ENCODE measurements at places on chromosomes 6 and 20.
A peak's percentile ranks its signal among the peaks of the same experiment; 100 is the strongest.

- peak; percentile 47 for DNase-seq
These were observed 121.5 kb upstream of the NEDD9 start for GRCh38 chr6:11353921-11354389.

GRCh38 chr20:22490287-22491193, 93.8 kb downstream of the FOXA2 start:
- no peak for DNase-seq

DNA sequence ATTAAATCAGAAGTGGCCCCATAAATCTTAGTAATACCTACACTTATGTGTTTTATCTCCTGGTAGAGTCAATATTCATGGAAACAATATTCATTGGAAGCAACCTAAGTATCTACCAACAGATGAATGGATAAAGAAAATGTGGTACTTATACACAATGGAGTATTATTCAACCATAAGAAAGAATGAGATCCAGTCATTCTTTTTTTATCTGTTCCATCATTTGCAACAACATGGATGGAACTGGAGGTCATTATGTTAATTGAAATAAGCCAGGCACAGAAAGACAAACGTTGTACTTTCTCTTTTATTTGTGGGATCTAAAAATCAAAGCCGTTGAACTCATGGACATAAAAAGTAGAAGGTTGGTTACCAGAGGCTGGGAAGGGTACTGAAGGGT, 268.5 kb downstream of the ZFAND3 start:
- DNase-seq = no peak

- DNase-seq = no peak
These were observed 71.5 kb upstream of the B3GAT2 start for GRCh38 chr6:71028236-71028876.

DNA sequence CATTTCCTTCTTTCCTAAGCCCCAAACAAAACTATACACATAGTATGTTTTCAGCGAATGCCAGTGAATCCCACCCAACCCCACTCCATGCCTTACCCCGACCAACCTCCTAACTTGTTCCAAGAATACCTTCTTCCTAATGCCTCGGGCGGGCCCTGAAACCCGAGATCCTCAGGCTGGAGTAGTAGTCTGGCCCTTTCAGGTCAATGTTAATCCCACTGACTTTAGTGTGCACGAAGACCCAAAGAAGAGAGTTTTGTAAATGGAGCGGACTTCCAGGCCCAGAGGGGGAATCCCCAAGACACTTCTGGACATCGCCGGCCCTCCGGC, 394 bp downstream of the YIPF3 start:
- no peak for DNase-seq

DNA sequence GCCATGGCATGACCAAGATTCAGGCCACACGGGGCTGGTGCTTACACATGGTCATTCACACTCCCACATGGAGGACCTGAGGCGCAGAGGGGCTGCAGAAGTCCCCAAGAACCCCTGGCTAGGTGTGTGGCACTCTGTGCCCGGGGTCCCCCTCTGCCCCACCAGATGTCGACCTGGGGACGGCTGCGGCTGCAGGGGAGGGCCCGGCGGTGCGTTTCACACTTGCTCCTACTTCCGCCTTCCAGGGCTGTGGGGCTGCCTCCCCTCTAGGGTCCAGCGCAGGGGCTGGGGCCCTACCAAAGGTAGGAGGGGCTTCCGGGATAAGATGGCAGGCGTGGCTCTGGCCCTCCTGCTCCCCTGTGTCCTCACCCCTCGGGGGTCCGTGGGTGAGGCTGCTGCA, 81.1 kb upstream of the SLCO4A1 start:
- DNase-seq = no peak

Data from activated CD4-positive, alpha-beta T cell treated with anti-CD3 and anti-CD28 coated beads for 1 hour (primary cell).